ENCODE measurements at places on chromosomes 7 and 10. TPM values are rescaled to one million over a fixed set of nuclear protein-coding genes. Genes with fewer than 3 reads are reported as not detected.

Gene SLC16A12
- not detected for total RNA-seq

Gene IL2RA
- not detected for total RNA-seq

Gene RAPGEF5
- total RNA-seq = 7.6 TPM

Gene NSMCE4A
- total RNA-seq = 51.1 TPM

Gene VPS26A
- 21.1 TPM for total RNA-seq

Gene ESYT2
- total RNA-seq = 62.3 TPM

Gene HECW1
- total RNA-seq = not detected

Gene PALD1
- 0.04 TPM for total RNA-seq

Gene KCNMA1
- total RNA-seq = 1.3 TPM

Gene PTTG1IP2
- not detected for total RNA-seq

Gene TEX36
- not detected for total RNA-seq

Gene PRSS37
- not detected for total RNA-seq

Gene SPDYE2
- total RNA-seq = not detected

Gene GGCT
- 49.2 TPM for total RNA-seq

Gene TMEM196
- not detected for total RNA-seq

Gene PNLIPRP2
- total RNA-seq = not detected

Gene RET
- total RNA-seq = 2.5 TPM

Gene UCMA
- not detected for total RNA-seq

All from hair follicular keratinocyte (primary cell).